Activated CD8-positive, alpha-beta T cell treated with anti-CD3 and anti-CD28 coated beads, Interleukin-2, amount 10 ng/mL, durations not matched to agents 7 days and 5 days (primary cell): ENCODE measurements at places on chromosomes 12 and 14. TPM values are rescaled to one million over a fixed set of nuclear protein-coding genes. Genes with fewer than 3 reads are reported as not detected.

GRCh38 chr12:105224399-105224798 is 11.6 kb downstream of the APPL2 start:
- H3K27me3 ChIP-seq = no peaks in the 10 kb centered on the region
- no peak overlapping the region for H3K4me3 ChIP-seq
- no peak overlapping the region for H3K27ac ChIP-seq

RDH12 gene
- total RNA-seq = not detected

DNA sequence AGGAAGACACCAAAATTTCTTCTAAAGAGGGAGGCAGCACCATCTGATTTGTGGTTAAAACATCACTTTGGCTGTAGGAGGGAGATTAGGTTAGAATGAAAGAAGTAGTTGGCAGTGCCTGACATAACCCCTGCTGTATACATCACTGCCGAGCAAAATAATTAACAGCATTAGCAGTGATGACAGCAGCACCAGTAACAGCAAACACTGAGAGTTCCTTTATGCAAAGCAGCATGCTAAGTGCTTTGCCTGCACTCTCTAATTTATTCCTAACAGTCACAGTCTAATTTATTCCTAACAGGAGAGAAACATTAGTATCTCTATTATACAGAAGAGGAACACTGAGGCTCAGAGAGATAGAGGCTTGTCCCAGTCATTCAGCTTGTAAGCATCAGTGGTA is 1469.7 kb downstream of the AACS start:
- DNase-seq = no peak
- H3K27me3 ChIP-seq = no peaks in the 10 kb centered on the region
- no peaks in the 10 kb centered on the region for H3K4me1 ChIP-seq

GRCh38 chr12:131261906-131262305 is 308.2 kb downstream of the ADGRD1 start:
- H3K27me3 ChIP-seq = no peaks in the 10 kb centered on the region
- H3K27ac ChIP-seq = no peak overlapping the region
- no peak for DNase-seq
- H3K4me1 ChIP-seq = no peaks in the 10 kb centered on the region

DNA sequence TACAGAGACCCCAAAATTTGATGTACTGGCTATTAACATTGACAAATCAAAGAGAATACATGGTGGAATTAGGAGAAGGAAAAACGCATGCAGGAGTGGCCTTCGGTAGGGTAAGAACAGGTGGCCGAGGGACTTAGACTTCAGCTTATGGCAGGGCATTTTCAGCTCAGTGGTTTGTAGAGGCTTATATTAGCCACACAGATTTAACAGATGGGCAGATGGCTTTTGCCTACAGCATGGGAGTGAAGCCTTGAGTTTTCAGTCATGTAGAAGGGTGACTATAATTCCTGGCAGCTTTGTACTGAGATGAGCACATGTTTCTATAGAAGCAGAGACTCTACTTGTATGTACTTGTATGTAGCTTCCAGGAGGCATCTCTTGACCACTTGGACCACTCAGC is 40.9 kb upstream of the PLEKHA5 start:
- H3K4me1 ChIP-seq = no peaks in the 10 kb centered on the region
- no peak for DNase-seq
- H3K27me3 ChIP-seq = no peaks in the 10 kb centered on the region
- no peaks in the 10 kb centered on the region for H3K36me3 ChIP-seq
- no peak overlapping the region for H3K4me3 ChIP-seq
- H3K27ac ChIP-seq = no peak overlapping the region

DNA sequence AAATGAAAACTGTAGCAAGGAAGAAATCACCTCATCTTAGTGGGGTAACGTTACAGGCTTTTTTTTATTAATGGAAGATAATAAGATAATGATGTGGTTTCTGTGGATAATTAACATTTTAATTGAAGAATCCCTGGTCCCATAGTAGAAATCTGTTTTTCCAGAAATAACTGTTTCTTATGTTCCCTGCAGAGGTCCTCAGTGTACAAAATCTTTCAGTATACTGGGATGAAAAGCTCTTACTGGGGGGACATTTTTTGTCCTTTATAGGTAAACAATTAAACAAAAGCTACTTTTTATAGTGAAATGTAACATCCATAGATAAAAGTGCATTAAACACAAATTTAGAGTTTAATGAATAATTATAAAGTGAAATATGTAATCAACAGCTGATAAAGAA is 312.2 kb downstream of the ATXN7L3B start:
- H3K4me3 ChIP-seq = no peak overlapping the region
- H3K27me3 ChIP-seq = no peaks in the 10 kb centered on the region
- DNase-seq = no peak
- H3K36me3 ChIP-seq = no peaks in the 10 kb centered on the region
- no peaks in the 10 kb centered on the region for H3K4me1 ChIP-seq

IAPP gene
- total RNA-seq = not detected

FAM181A gene
- total RNA-seq = not detected

- H3K36me3 ChIP-seq = no peaks in the 10 kb centered on the region
- no peak overlapping the region for H3K27ac ChIP-seq
- no peak for DNase-seq
Observed at GRCh38 chr12:99309812-99310211, 337.7 kb upstream of the GARIN6 start.

DNA sequence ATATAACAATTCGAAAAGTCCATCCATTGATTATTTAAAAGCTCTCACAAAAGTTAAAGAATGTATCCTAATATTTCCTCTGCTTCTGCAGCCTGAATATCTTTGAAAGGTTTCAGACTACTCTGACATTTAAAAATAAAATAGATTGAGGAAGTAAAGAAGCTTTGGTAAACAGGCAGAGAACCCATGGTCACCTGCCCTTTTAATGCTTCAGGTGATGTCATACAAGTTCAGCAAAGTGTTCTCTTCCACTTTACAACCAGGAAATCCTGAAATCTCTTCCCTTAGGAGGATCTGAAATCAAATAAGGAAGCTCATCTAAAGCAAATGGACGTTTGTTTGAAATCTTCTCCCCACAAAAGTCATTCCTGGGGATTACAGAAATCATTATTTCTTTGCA is 322.4 kb downstream of the PDZRN4 start:
- no peak overlapping the region for H3K4me3 ChIP-seq
- no peaks in the 10 kb centered on the region for H3K4me1 ChIP-seq
- no peaks in the 10 kb centered on the region for H3K36me3 ChIP-seq
- H3K27me3 ChIP-seq = no peaks in the 10 kb centered on the region
- no peak overlapping the region for H3K27ac ChIP-seq

ORAI1 gene
- 69.6 TPM for total RNA-seq

GRCh38 chr12:46446645-46447044 is 74.1 kb upstream of the SLC38A2 start:
- H3K27me3 ChIP-seq = no peaks in the 10 kb centered on the region
- no peak overlapping the region for H3K4me3 ChIP-seq
- H3K36me3 ChIP-seq = peaks cover 6% of the 10 kb centered on the region
- H3K27ac ChIP-seq = no peak overlapping the region

DNA sequence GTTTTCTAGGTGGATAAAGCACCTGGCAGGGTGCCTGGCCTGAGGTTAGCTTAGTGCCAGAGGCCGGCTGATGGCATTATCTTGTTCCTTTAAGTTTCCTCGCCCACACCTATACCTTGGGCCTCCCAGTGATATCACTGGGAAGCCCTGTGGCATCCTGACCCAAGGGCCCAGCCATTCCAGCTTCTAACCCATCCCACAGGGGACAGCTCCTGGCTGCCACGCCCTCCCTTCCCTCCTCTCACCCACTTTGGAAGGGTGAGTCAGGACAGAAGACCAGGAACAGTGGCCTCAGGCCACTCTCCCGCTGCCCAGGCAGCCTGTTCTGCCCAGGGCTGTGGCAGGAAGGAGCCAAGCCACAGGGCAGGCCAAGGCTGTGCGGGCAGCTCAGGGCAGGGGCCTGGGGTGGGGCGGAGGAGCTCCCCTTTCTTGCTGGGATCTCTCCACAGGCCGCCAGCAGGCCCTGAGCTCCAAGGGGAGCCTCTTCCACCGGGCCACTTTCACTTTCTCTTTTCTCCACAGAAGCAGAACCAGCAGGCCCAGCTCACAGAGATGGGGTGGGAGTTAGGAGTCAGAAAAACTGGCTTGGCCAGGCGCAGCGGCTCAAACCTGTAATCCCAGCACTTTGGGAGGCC is 75.1 kb downstream of the IRF2BPL start:
- peak overlapping the region; percentile 60 for H3K4me3 ChIP-seq
- no peaks in the 10 kb centered on the region for H3K36me3 ChIP-seq
- DNase-seq = peak; percentile 76

DNA sequence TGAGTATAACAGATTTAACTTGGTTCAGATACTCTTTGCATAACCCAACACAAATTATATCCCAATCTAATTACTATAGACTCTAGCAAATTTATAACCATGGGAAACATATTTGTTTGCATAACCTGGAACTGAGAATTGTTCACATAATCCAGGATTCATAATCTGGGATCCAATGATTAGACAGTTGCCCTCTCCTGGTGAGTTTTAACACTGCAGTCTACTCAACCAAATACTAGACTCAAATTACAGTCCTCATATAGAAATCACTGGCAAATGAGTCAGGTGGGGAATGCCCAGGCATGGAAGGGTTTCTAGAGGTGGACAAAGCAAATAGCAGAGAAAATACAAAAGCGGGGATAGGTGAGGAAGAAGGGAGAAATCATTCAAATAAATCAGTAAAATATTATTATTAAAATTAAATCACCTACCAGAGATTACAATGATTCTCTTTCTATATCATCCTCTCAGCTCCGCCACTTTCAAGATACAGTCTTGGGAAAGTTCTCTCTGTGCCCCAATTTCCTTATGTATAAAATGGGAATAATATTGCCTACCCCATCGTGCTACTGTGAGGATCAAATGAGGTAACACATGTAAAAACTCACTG is 9.4 kb downstream of the GCH1 start:
- DNase-seq = peak; percentile 39
- no peak overlapping the region for H3K27ac ChIP-seq
- peaks cover 43% of the 10 kb centered on the region for H3K4me1 ChIP-seq
- peaks cover 22% of the 10 kb centered on the region for H3K36me3 ChIP-seq

LAG3 gene
- total RNA-seq = 43.0 TPM

DNA sequence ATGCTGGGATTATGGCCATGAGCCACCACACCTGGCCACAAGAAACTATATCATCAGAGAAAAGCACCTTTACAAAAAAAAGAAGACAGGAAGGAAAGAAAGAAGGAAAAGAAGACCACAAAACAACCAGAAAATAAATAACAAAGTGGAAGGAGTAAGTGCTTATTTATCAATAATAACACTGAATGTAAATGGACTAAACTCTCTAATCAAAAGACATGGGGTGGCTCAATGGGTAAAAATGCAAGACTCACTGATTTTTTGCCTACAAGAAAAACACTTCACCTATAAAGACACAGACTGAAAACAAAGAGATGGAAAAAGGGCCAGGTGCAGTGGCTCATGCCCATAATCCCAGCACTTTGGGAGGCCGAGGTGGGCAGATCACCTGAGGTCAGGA is 65.7 kb downstream of the MAPKAPK5 start:
- no peak overlapping the region for H3K27ac ChIP-seq
- no peak overlapping the region for H3K4me3 ChIP-seq
- H3K27me3 ChIP-seq = no peaks in the 10 kb centered on the region
- no peaks in the 10 kb centered on the region for H3K4me1 ChIP-seq
- no peak for DNase-seq

GRCh38 chr12:4084573-4084972 is 189.0 kb upstream of the CCND2 start:
- no peaks in the 10 kb centered on the region for H3K4me1 ChIP-seq
- no peak overlapping the region for H3K27ac ChIP-seq
- no peaks in the 10 kb centered on the region for H3K36me3 ChIP-seq
- no peak for DNase-seq
